ENCODE measurements at places on chromosomes 11 and 22. TPM values are rescaled to one million over a fixed set of nuclear protein-coding genes. Genes with fewer than 3 reads are reported as not detected.

Gene CRYBA4
- not detected for total RNA-seq

Gene SYT8
- 2.0 TPM for total RNA-seq

Gene ESAM
- total RNA-seq = 35.7 TPM

Gene MSANTD4
- 8.3 TPM for total RNA-seq

Gene MMP1
- total RNA-seq = 8.7 TPM

Gene KRTAP5-2
- total RNA-seq = not detected
